ENCODE measurements at places on chromosomes 2 and 18. TPM values are rescaled to one million over a fixed set of nuclear protein-coding genes. Genes with fewer than 3 reads are reported as not detected.

Gene RTKN
- total RNA-seq, result 29.6 TPM

Gene ALPP
- total RNA-seq, result 0.75 TPM

Gene COLEC12
- total RNA-seq, result 0.08 TPM

Gene CRYGD
- total RNA-seq, result not detected

Gene CD8B
- total RNA-seq, result not detected

Gene KRTCAP3
- 0.76 TPM for total RNA-seq

Data from A549 treated with CORT108297 at 1 μM for 4 hours (cell line).